ENCODE measurements at places on chromosomes 2 and 18.

- no peaks in the 10 kb centered on the region for H3K36me3 ChIP-seq
- peaks cover 22% of the 10 kb centered on the region for H3K27me3 ChIP-seq
- no peak overlapping the region for H3K4me3 ChIP-seq
- H3K27ac ChIP-seq: no peak overlapping the region
Measured at GRCh38 chr2:237510502-237511217, 23.6 kb downstream of the MLPH start.

DNA sequence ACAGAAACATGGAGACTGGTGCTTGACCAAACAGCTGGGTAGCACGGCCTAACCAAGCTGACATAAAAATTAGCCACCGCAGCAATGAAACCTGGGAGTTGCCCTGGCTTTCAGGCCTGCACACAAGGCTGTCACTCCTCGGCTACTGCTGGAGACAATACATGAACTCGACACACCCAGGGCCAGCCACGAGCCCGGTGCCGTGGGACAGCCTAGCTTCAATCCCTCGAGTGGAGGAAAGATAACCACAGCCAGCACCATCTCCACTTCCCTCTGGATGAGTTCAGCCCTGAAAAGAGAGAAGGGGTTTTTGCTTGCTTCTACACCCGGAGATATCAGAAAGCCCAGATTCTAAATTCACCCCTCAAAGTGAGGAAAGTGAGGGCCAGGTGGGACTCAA lies 78.0 kb downstream of the BCL2L11 start:
- no peak for DNase-seq
- no peaks in the 10 kb centered on the region for H3K4me1 ChIP-seq
- H3K36me3 ChIP-seq: no peaks in the 10 kb centered on the region
- no peak overlapping the region for H3K4me3 ChIP-seq
- H3K27ac ChIP-seq: no peak overlapping the region

DNA sequence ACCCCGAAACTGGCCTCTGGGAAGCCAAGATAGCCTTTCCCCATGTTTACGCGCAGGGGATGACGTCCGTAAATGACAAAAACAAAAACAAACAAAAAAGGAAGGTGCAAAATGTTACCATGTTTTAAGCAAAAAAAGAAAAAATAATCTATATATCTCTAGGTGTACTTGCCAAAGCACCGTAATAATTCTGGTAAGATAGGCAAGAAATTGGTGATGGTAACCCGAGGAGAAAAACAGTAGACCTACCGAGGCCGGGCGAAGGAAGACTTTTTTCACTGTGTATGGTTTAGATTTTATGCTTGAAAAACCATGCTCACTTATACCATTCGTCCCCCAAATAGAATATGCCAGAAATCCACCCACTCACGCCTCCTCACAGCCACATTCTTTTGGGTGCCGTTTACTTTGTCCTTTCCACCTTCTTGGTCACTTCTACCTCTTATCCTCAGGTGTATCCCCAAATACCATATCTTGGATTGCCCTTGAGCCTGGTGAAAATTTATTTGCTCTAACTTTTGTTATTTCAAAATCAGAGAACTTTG lies 8.0 kb downstream of the GATA6 start:
- H3K27me3 ChIP-seq: peaks cover 65% of the 10 kb centered on the region
- H3K27ac ChIP-seq: no peak overlapping the region
- no peak for DNase-seq
- no peak overlapping the region for H3K4me3 ChIP-seq

DNA sequence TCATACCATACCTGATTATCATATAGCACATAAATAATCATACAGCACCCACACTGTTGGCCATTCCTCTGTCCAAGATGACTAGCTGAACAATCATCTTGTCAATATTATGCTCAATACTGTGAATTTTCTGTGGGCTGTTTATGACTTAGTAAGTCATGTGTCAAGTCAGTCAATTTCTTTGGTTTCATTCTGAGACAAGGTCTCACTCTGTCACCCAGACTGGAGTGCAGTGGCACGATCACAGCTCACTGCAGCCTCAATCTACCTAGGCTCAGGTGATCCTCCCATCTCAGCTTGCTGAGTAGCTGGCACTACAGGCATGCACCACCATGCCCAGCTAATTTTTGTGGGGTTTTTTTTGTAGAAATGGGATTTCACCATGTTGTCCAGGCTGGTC lies 5.7 kb downstream of the MCM6 start:
- H3K27ac ChIP-seq: no peak overlapping the region
- peaks cover 8% of the 10 kb centered on the region for H3K4me1 ChIP-seq
- H3K27me3 ChIP-seq: no peaks in the 10 kb centered on the region
- H3K4me3 ChIP-seq: no peak overlapping the region

DNA sequence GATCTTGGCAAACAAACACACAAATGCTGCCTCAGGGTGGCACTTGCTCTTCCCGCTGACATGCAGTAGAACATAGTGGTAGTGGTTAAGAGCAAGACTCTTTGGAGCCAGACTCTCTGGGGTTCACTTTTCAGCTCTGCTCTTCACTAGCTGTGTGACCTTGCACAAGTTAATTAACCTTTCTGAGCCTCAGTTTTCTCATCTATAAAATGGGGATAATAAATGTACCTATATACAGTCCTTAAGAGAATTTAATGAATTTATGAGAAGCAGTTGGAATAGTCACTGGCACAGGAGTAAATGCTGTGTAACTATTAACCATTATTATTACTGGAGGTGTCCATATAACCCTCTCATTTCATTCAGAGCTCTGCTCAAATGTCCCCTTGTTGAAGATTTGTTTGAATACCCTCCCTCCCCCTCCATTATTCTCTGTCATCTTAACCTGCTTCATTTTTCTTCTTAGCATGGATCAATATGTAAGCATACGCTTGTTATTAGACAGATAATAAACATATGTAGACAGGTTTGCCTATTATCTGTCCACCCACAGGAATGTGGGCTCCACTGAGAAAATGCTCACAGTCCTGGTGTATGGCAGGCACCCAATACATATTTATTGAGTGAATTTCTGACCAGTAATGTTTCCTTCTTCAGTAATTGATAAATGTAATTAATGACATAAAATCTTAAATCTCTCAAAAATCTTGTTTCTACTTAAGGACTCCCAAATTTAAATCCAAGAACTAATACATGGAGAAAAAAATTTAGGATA lies 64.5 kb downstream of the TSPYL6 start:
- peaks cover 23% of the 10 kb centered on the region for H3K36me3 ChIP-seq
- H3K27me3 ChIP-seq: no peaks in the 10 kb centered on the region
- H3K4me3 ChIP-seq: no peak overlapping the region
- H3K4me1 ChIP-seq: no peaks in the 10 kb centered on the region

- no peak overlapping the region for H3K27ac ChIP-seq
- H3K27me3 ChIP-seq: peaks cover 34% of the 10 kb centered on the region
- no peaks in the 10 kb centered on the region for H3K36me3 ChIP-seq
- DNase-seq: no peak
- H3K4me1 ChIP-seq: peaks cover 26% of the 10 kb centered on the region
Measured at GRCh38 chr2:238160206-238161129, 1.7 kb downstream of the ERFE start.

GRCh38 chr2:26537826-26538475 lies 60.0 kb upstream of the OTOF start:
- no peak overlapping the region for H3K27ac ChIP-seq
- no peaks in the 10 kb centered on the region for H3K4me1 ChIP-seq
- DNase-seq: no peak
- H3K36me3 ChIP-seq: no peaks in the 10 kb centered on the region
- peaks cover 18% of the 10 kb centered on the region for H3K27me3 ChIP-seq

GRCh38 chr2:73997813-73998212 lies 13.1 kb downstream of the TET3 start:
- no peak for DNase-seq
- no peaks in the 10 kb centered on the region for H3K27me3 ChIP-seq
- peaks cover 72% of the 10 kb centered on the region for H3K4me1 ChIP-seq
- H3K4me3 ChIP-seq: no peak overlapping the region

DNA sequence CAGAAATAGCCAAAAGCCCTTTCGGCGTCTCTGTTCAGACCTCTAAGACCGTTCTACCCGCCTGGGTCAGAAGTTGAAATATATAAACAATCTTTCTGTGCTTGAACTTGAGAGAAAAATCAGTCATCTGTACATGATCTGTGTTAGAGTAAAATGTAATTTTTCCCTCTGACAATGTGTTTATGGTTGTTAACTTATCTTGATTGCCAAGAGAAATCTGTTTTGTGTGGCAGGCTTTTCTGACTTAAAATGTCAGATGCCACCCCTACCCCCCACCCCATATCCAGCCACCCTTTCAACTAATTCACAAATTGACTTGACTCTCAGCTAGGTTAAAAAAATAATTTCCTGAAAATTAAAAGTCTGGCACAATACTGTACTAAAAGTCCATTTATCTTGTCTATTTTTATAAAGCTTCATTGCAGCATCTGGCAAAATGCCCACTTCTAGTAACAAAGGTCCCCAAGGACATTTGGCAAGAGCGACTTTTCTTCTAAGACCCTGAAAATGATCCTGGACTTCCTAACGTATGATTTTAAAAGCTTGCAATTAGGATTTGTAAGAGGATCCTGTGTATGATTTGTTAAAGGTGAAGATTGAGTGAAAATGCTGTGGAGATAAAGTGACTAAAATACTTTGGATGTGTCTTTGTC lies 304.2 kb downstream of the EPHA4 start:
- H3K27ac ChIP-seq: no peak overlapping the region
- peaks cover 17% of the 10 kb centered on the region for H3K27me3 ChIP-seq
- H3K4me1 ChIP-seq: no peaks in the 10 kb centered on the region
- no peak for DNase-seq
- no peaks in the 10 kb centered on the region for H3K36me3 ChIP-seq

- no peak for DNase-seq
- H3K27me3 ChIP-seq: no peaks in the 10 kb centered on the region
- no peak overlapping the region for H3K4me3 ChIP-seq
Measured at GRCh38 chr2:105604938-105605337, 139.8 kb upstream of the NCK2 start.

DNA sequence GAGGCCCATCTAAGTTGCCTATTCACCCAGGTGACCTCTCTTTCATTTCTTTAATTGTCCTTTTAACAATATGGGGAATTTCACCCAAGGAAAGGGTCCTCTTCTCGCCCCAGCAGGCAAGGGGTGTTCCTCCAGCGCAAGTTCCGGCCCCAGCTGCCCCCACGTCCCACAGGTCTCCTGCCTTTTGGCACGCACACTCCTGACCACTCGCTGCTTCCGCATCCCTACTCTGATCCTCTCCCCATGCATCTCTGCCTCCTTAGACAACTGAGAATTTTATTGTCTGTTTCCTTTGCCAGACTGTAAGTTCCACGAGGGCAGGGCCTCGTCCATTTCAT lies 684 bp upstream of the ARPC2 start:
- peak overlapping the region; percentile 99 for H3K27ac ChIP-seq
- peaks cover 41% of the 10 kb centered on the region for H3K4me1 ChIP-seq
- H3K4me3 ChIP-seq: peak overlapping the region; percentile 89
- no peaks in the 10 kb centered on the region for H3K36me3 ChIP-seq
- no peaks in the 10 kb centered on the region for H3K27me3 ChIP-seq

DNA sequence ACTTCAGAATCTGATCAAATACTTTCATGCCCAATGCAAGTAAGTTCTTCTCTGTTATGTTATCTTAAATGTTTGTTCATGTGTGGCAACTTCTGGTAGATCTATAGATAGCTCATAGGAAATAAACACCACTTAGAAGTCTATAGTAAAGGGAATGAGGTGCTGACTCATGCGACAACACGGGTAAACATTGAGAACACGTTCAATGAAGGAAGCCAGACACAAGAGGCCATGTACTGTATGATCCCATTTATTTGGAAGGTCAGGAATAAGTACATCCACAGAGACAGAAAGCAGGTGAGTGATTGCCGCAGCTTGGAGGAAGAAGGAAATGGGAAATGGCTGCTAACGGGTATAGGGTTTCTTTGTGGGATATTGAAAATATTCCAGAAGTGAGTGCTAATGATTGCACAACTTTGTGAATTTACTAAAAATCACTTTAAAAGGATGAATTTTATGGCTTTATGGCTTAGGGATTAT lies 95.4 kb downstream of the ITGB1BP1 start:
- no peak overlapping the region for H3K27ac ChIP-seq
- H3K27me3 ChIP-seq: no peaks in the 10 kb centered on the region
- H3K4me1 ChIP-seq: peaks cover 27% of the 10 kb centered on the region
- H3K4me3 ChIP-seq: no peak overlapping the region

DNA sequence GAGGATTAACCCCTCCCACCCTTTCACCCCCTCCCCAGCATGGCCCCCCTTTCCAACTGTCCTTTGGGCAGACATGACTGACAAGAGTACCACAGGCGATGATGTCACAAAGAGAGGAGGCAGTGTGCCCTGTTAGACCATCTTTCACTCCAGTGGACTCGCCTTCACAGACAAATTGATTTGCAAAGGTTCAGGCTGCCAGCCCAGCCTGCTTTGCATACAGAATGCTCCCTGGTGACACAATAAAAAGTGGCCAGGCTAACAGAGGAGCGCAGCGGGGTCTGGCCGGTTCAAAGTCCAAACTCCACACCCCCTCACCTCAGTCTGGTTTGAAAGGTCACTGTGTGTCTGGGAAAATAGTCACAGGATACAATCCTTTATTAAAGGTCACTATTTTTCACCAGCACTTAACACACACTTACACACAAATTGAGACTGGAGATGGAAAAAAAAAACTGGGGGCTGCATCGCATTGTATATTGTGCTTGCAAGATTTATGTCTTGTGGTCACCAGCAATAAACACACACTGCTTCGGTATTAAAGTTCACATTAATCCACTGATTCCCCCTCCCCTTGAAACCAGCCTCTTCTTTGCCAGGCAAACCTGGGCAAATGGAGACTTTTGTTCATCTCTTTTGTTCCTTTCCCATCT lies 236.9 kb downstream of the BCL11A start:
- peak overlapping the region; percentile 68 for H3K27ac ChIP-seq
- H3K4me3 ChIP-seq: peak overlapping the region; percentile 38
- peak; percentile 15 for DNase-seq
- no peaks in the 10 kb centered on the region for H3K27me3 ChIP-seq
- H3K4me1 ChIP-seq: peaks cover 90% of the 10 kb centered on the region
- H3K36me3 ChIP-seq: no peaks in the 10 kb centered on the region

DNA sequence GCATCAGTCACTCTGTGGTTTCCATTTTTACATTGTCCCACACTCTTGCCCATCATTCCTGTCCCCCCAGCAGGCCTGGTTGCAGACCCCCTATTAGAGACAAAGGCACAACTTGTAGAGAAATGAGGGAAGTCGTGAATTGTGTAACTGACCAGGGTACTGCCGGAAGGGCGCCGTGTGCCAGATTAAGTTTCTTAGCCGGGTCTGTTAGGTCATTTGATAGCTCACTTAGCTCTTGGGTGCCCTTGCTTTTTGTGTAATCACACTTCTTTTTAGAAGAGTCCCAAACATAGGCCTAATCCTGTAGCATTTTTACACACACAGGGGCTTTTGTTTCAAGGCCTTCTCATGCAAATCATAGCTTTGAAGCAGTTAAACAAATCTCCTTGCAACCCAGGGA lies 87.2 kb downstream of the CTAGE1 start:
- H3K4me3 ChIP-seq: no peak overlapping the region
- no peak for DNase-seq
- H3K27me3 ChIP-seq: no peaks in the 10 kb centered on the region
- H3K36me3 ChIP-seq: no peaks in the 10 kb centered on the region
- H3K27ac ChIP-seq: no peak overlapping the region

GRCh38 chr2:69139778-69140670 lies 127.0 kb downstream of the ANTXR1 start:
- H3K27ac ChIP-seq: no peak overlapping the region
- no peak overlapping the region for H3K4me3 ChIP-seq
- H3K4me1 ChIP-seq: no peaks in the 10 kb centered on the region
- H3K36me3 ChIP-seq: no peaks in the 10 kb centered on the region
- no peak for DNase-seq
- peaks cover 11% of the 10 kb centered on the region for H3K27me3 ChIP-seq

Measured in naive B cell (primary cell).